ENCODE measurements at places on chromosomes 2 and 18.

DNA sequence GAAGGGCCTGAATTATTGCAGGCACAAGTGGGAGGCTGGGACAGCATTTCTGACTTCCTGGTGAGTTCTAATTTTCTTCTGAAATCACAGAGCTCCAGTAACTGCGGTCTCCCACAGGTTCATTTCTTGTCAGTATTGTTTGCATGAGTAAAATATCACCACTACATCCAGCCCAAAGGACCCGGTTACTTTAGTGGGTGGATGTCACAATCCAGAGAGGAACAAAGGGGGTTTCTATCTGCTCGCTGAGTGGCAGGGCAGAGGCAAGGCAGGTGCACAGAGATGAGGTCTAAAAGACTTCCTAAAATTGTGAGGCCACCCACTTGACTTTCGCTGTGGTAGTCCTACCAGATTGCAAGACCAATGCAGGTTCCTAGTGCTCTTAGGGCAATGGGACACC, 800.4 kb upstream of the ID2 start:
- no peak for DNase-seq

GRCh38 chr2:96093528-96093927, 22.8 kb downstream of the ADRA2B start:
- DNase-seq = no peak

- DNase-seq = no peak
These were observed 8.4 kb upstream of the TRABD2A start for GRCh38 chr2:84889332-84889731.

DNA sequence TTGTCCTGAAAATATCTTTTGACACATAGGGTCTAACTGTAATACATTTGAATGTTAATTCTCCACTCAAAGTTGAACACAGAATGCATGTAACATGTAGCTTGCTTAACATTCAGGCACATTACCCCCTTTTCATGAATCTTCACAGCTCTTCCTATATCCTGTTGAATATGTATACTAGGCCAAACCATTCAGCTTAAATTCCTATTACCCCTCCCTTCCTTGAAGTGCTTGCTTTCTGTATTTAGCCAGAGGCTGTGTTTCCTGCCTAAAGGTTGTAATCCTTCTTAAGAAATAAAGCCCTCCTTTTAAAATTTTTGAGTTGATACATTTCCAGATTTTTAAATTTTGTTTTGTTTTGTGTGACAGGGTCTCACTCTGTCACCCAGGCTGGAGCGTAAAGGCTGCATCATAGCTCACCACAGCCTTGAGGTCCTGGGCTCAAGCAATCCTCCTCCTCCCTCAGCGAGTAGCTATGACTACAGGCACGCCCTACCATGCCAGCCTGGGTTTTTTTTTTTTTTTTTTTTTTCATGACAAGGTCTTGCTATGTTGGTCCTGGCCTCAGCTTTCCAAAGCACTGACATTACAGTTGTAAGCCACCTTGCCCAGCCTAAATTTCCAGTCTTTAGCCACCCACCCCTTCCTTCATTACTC, 357.6 kb downstream of the DSC3 start:
- no peak for DNase-seq

GRCh38 chr2:159613651-159614285, 2.6 kb downstream of the BAZ2B start:
- DNase-seq = no peak

DNA sequence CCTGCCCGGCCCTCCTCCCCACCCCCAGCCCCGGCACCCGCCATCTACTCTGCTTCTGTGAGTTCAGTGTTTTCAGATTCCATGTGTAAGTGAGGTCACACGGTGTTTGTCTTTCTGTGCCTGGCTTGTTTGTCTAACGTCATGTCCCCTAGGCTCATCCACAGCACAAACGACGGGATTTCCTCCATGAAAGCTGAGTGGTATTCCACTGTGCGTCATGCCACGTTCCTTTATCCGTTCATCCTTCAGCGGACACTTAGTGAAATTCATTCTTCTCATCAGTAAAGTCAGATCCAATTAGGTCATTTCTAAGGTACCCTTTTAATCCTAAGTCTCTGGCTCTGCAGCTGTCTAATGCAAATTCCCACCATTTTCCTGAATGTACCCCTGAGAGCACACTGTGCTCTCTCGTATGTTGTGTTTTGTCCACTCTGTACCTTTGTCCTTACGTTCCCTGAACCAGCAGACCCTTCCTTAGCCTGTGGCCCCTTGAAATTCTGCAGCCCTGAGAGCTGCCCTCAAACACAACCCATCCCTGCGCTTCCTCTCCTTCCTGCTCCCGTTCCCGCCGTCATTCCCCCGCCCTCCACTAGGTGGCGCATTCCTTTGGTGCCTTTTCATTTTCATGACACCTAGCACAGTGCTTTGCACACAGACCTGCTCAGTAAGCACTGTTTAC, 44.1 kb downstream of the TRAPPC12 start:
- peak; percentile 92 for DNase-seq

- DNase-seq = peak; percentile 33
These were observed 6.5 kb downstream of the IGFBP5 start for GRCh38 chr2:216688731-216689340.

- no peak for DNase-seq
These were observed 40.5 kb downstream of the RBKS start for GRCh38 chr2:27849558-27850205.

- DNase-seq = no peak
These were observed 817.4 kb upstream of the ACVR2A start for GRCh38 chr2:147027436-147027835.

- DNase-seq = no peak
These were observed 11.3 kb upstream of the KCNS3 start for GRCh38 chr2:17867133-17867532.

DNA sequence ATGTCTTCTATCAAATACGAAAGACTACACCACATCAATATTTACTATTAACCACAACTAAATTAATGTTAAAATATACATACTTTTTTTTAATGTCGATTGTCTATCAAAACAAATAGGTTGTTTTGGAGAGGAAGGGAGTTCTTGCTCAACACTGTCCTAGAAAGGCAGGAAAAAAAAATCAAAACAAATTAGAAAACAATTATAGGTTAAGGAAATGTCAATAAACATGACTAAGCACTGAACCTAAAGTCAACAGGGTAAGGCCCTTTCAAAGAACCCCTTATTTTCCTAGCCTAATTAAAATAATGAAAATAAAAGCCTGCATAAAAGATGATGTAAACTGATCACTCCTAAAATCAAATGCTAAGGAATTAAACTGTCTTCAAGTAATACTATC, 2.8 kb downstream of the CEP76 start:
- no peak for DNase-seq

- no peak for DNase-seq
These were observed 167.9 kb downstream of the TNS1 start for GRCh38 chr2:217834744-217835513.

- no peak for DNase-seq
These were observed 270.2 kb upstream of the SYT4 start for GRCh38 chr18:43547456-43547855.

DNA sequence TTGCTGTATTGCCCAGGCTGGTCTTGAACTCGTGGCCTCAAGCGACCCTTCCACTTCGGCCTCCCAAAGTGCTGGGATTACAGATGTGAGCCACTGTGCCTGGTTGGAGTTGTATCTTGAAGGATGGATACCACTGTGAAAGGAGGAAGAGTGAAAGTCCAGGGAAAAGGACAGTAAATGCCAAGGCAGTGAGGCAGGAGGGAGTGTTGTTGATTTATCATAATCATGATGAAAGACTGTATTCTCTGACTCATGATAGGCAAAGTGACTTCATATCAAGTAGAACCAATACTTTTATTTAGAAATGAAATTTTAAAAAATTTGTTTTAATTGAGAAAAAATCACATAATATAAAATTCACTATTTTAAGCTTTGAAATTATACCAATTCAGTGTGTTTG, 162.3 kb downstream of the ARHGAP28 start:
- no peak for DNase-seq

GRCh38 chr2:169909376-169909775, 82.1 kb downstream of the UBR3 start:
- DNase-seq = no peak

GRCh38 chr2:217277646-217278398, 418.0 kb upstream of the TNP1 start:
- DNase-seq = no peak

DNA sequence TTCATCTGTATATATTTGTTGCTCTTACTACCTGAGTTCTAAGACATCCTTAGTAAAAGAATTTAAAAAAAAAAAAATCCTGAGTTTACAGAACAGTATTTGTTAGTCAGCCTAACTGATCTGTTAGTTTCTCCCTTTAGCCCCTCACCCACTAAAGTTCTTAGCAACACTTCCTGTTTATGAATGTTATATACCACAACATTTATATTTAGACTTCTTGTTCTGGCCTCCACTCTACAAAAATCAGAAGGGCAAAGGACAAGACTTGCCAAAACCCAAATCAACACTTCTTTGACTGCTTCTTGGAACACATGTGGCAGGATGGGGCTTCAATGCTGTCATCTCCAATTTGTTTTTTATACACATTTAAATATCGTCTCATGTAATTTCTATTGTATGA, 71.1 kb downstream of the MGAT5 start:
- DNase-seq = no peak

DNA sequence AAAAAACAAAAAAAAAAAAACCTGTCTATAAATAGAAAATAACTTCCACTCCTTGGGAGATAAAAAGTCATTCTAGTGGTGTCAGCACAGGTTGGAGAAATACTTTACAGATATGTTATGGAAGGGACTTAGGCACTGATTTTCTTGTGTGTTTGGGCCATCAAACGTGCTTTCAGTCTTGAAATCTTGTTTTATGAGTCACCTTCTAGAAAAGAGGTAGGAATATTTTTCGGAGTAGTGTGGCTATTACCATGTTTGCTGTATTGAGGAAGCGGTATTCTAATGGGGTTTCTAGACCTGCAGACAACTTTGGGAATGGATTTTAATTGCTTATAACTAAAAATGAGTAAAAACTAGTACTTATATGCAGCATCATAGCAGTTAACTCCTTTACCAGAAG, 12.0 kb downstream of the HNMT start:
- DNase-seq = no peak

DNA sequence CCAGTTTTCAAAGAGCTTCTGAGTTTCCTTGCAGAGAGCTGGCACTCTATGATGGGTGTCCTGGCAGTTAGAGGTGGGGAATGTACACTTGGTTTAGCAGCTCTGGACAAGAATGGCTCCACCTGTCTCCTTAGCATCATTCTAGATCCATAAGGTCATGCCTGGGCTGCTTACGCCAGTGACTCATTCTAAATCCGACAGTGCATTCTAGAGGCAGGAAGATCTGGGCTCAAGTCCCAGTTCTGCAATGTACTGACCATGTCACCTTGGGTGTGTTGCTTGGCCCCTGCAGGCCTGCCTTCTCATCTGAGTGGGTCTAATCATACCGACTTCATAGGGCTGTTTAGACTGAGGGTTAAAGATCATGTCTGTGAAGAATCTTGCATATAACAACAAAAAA, 46.5 kb downstream of the PTGR3 start:
- no peak for DNase-seq

GRCh38 chr18:76380791-76381405, 114.1 kb downstream of the ZNF516 start:
- DNase-seq = peak; percentile 96

DNA sequence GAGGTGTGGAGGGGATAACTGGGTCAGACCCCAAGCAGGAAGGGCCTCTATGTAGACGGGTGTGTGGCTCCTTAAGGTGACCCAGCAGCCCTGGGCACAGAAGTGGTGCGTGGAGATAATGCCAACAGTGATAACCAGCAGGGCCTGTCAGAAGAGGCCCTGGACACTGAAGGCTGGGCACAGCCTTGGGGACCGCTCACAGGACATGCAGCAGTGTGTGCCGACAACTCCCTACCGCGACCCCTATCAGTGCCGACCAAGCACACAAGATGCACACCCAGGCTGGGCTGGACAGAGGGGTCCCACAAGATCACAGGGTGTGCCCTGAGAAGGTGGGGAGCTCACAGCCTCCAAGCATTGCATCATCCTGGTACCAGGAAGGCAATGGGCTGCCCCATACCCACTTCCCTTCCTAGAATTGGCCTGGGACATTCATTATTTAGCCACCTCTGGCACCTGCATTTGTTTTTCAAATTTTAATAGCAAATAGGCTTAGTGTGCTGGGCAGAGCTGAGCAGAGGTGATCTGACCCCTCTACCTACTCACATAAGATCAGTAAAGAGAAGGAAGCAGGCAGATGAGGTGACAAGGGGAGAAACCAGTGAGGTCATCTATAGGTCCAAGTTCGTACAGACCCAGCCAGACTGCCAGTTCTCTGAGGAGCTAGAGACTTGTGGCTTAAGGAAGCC, 55.2 kb downstream of the BCL11A start:
- DNase-seq = no peak

- no peak for DNase-seq
These were observed 93.0 kb upstream of the SLC39A10 start for GRCh38 chr2:195563857-195564512.
